ENCODE measurements at places on chromosomes 7 and 10.
A peak's percentile ranks its signal among the peaks of the same experiment; 100 is the strongest.

- DNase-seq: no peak
Measured at GRCh38 chr10:112507046-112507445, 60.0 kb downstream of the VTI1A start.

DNA sequence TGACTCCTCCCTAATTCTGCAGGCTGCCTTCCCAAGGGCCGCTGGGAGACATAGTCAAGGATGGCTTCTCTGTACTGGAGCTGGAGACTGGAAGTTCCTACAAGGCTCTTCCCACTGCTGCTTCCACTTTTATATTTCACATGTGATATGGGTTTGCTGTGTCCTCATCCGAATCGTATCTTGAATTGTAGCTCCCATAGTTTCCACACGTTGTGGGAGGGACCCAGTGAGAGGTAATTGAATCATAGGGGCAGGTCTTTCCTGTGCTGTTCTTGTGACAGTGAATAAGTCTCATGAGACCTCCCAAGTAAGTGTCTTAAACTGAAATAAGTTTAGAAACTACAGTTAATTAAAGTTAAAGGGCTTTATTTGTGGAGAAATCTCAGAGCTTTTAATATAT is 47.0 kb upstream of the BICC1 start:
- DNase-seq: no peak

- no peak for DNase-seq
Measured at GRCh38 chr7:7426676-7427075, 109.0 kb downstream of the COL28A1 start.

- peak; percentile 80 for DNase-seq
Measured at GRCh38 chr10:6995341-6995740, 415.3 kb upstream of the PRKCQ start.

- peak; percentile 2 for DNase-seq
Measured at GRCh38 chr10:18418541-18419215, 232.7 kb downstream of the NSUN6 start.

GRCh38 chr7:22117222-22117621 is 171.5 kb upstream of the CDCA7L start:
- no peak for DNase-seq

- peak; percentile 2 for DNase-seq
Measured at GRCh38 chr10:121036431-121036830, 185.3 kb downstream of the WDR11 start.

- no peak for DNase-seq
Measured at GRCh38 chr10:97058521-97058920, 127.2 kb downstream of the SLIT1 start.

DNA sequence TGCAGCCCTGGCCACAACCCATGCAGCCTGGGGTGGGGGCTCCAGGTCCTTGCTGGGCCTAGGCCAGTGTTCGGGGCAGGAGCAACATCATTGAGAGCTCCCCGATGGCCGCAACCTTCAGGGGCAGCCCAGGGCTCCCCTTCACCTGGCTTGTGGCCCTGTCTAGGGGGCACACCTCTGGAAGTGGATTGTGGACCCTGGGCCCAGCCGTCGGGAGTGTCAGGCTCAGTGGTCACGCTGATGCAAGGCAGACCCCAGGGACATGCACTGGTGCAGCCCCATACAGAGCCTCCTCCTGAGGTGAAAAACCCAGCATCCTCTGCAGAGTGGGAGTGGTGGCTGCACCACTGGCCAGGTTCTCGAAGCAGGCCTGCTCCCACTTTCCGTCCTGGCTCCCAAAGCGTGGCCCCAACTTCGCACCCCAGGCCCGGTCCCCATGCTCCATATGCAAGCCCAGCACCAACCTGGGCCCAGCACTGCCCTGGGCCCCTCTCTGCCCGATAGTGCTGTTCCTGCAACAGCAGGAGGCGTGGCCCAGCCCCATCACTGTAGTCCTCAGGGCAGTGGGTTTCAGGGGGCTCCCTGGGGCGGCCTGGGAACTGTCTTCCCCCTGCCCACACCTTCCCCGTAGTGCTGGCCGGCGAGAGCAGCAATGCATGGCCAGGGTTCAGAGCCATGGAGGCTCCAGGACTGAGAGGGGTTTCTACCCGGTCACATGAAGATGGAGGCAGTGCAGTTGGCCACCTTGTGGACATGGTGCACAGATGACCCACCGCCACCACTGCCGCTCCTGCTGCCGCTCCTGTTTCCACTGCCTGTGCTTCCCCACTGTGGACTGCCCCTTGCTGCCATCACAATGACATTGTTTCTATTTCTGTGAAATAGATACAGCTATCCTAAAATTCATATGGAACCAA is 303.9 kb upstream of the NRG3 start:
- DNase-seq: no peak

GRCh38 chr10:45419676-45420025 is 45.6 kb downstream of the ALOX5 start:
- DNase-seq: no peak

GRCh38 chr10:67088036-67088435 is 162.2 kb downstream of the LRRTM3 start:
- DNase-seq: no peak

DNA sequence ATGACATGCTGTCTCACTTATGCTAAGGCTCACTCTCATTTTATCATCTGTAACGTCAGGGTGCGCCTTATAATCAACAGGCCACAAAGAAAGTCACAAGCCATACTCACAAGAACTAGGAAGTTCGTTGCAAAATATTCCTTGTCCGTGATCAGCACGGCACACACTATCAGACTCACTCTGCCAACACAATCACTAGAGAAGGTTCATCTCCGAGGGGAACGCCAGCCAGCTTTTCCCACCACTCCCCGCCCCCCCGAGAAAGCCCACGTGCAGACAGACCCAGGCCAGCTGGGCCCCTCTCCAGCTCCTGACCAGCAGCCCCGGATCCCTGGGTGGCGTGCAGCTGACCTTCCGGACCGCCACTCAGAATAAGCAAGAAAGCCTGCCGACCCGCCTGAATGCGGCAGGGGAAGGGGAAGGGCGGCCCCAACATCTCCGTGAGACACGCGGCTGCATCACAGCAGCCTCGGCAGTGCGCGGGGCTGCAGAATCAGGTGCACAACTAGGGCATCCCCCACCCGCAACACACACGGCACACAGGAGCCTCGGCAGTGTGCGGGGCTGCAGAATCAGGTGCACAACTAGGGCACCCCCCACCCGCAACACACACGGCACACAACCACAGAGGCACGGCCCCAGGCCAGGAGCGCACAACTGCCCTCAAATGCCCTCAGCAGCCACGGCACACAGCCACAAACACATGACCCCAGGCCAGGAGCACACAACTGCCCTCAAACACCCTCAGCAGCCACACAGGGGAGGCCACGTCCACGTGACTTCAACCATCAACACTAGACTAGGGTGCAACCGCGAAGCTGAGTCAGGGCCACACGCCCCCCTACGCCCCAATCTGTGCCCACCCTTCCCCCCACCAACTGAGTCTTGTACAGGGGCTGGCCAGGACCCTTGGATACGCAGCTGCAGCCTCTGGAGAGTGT is 2.5 kb upstream of the GPR146 start:
- no peak for DNase-seq

DNA sequence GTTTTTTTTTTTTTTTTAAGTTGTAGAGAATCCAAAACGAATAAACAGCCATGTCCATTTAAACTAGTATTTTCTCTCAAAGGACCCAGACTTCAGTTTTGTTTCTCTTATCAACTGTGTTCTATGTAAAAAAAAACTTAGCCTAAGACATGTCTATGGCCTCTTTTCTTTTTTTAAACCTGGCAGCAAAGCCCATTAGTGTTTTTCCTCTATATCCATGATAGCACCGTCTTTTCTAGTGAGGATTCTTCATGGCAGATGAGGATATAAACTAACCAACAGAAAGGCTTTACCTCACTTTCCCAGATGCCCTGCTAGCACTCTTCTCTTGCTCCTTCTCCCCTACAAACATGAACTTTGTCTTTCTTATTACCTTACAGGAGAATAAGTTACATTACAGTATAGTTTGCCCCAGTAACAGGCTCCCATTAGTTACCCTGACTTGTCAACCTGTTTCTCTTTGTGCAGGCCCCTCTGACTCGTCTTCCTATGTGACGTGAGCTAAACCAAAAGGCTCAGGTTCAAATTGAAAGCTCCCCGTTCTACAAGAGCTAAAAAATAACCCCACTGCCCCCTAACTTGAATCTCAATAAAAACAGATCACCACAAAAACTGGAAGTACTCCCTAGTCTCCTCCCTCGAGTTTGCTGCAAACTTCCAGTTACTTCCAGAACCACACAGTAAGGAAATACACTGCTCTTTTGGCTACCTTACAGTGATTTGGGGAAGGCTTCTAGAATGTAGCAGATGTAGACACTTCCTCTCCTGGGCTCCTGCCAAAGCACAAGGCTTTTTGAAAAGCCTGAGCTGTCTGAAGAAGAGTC is 20.1 kb downstream of the P4HA1 start:
- DNase-seq: peak; percentile 84

- DNase-seq: no peak
Measured at GRCh38 chr7:51949726-51950644, 633.4 kb upstream of the COBL start.

GRCh38 chr10:29229258-29229705 is 59.6 kb upstream of the LYZL1 start:
- no peak for DNase-seq

DNA sequence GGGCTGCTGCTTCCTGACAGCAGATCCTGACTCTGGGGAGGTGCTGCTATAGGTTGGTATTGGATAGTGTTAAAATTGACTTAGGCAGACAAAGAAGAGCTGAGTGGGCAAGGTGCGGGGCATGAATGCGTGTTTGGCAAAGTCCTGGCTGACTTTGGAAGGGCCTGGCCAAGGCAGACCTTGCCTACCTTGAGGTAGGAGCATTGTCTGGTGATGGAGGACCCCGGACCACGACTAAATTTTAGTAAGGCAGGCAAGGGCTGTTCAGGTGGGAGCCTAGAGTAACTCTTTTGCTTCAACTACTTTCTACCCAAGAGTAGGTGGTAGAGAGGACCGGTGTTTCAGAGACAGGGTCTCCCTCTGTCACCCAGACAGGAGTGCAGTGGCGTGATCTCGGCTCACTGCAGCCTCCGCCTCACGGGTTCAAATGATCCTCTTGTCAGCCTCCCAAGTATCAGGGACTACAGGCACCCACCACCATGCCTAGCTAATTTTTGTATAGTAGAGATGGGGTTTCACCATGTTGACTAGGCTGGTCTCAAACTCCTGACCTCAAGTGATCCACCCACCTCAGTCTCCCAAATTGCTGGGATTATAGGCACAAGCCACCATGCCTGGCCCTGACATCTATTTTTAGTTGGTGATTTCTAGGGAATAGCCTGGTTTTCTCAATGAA is 12.2 kb upstream of the LAT2 start:
- DNase-seq: no peak

All from fibroblast of skin of abdomen (primary cell).